A549 (cell line): ENCODE measurements at places on chromosomes 7 and 10.
A peak's percentile ranks its signal among the peaks of the same experiment; 100 is the strongest.

DNA sequence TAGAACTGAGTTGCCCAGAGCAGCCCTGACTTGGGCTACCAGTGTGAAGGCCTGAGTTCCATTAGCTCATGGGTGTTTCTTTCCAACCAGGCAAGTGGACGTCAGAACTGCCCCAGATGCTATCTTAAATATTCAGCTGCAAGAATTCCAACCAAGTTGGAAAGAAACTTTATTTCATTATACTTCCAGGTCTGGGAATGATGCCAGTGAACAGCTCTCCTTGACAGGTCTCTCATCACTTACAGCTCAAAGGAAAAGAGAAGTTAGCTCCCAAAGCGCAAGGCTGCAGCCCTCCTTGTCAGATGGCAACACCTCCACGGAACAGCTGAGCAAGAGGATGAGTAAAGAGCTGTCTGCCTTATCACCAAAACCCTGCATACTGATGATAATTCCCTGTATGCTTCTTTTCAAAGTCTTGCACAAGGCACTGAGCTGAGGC, 255.5 kb upstream of the AOAH start:
- DNase-seq = no peak

GRCh38 chr7:36287371-36288241, 102.1 kb upstream of the ANLN start:
- DNase-seq = no peak

DNA sequence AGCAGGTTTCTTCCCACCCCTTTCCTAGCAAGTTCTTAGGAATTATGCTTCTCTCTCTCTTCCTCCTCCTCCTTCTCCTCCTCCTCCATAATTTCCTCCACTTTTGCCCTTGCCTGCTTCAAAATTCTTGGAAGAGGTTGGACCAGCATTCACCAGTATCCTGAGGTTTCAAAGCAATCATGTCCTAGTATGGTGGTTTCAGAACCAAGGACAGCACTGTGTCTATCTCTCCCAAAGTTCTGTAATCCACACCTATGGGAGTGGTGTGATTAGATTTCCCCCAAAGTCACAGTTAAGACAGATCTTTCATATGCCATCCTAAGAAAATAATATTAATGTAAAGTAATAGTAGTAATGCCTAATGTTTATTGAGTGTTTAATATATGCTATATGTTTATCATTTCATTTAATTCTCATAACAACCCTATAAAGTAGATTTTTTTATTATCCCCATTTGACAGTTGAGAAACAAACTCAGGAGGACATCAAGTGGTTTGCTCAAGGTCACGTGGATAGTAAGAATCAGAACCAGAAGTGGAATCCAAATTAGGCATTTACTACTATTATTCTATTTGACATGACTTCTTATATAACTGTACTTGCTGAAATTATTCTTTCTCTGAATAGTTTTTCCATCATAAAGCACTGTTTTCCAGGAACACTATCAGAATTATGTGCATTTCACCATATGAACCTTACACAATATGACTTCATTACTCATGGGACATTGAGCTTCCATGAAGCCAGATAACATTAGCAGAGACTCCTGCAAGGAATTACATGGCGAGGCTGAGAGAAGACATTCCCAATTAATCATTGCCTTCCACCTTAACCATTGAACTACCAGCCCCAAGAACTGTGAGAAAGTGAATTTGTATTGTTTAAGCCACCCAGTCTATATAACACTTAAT, 91.4 kb downstream of the IPMK start:
- no peak for DNase-seq

DNA sequence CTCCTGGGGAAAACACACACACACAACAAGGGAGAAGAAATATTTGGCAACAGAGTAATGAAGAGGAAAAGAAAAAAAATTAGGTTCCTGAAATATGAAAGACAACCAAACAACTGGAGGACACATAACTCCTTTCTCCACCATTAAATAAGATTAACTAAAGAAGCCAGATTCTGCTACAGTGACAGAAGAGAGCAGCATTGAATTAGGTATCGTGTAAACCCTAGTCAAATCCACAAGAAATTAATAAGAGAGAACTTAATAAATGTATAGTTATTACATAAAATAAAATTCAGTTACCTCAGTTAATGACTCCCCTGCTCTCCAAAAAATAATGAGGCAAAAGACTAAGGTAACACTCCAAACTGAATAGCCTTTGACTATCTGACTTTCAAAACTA, 306.7 kb downstream of the CRPPA start:
- no peak for DNase-seq

DNA sequence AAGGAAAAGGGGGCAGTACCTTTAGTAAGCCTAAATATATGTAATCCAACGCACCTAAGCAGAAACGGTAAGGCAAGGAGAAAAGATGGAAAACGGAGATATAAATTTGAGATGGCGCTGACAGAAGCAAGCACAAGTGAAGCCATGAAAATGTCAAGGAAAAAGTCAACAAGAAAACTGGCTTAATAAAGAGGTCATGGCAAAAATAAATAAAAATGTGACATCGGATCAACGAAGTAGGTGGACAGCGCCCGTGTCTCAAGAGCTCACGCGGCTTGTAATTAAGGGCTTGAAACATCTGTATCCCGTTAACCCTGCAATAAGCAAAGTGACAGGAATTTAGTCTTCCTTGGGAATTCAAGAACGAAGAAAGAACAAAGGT, 611 bp downstream of the NDUFA5 start:
- no peak for DNase-seq

DNA sequence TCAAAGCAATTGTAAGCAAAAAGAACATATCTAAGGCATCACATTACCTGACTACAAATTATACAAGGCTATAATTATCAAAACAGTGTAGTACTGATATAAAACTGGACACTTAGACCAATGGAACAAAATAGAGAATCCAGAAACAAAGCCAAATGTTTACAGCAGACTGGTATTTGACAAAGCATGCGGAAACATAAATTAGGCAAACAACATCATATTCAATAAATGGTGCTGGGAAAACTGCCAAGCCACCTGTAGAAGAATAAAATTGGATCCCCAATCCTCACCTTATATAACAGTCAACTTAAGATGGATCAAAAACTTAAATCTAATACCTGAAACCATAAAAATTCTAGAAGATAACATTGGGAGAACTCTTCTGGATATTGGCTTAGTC, 240.8 kb upstream of the POM121L12 start:
- DNase-seq = no peak

- DNase-seq = no peak
Measured at GRCh38 chr7:138092486-138093028, 16.3 kb downstream of the AKR1D1 start.

GRCh38 chr10:24652381-24652957, 71.2 kb downstream of the ARHGAP21 start:
- no peak for DNase-seq

DNA sequence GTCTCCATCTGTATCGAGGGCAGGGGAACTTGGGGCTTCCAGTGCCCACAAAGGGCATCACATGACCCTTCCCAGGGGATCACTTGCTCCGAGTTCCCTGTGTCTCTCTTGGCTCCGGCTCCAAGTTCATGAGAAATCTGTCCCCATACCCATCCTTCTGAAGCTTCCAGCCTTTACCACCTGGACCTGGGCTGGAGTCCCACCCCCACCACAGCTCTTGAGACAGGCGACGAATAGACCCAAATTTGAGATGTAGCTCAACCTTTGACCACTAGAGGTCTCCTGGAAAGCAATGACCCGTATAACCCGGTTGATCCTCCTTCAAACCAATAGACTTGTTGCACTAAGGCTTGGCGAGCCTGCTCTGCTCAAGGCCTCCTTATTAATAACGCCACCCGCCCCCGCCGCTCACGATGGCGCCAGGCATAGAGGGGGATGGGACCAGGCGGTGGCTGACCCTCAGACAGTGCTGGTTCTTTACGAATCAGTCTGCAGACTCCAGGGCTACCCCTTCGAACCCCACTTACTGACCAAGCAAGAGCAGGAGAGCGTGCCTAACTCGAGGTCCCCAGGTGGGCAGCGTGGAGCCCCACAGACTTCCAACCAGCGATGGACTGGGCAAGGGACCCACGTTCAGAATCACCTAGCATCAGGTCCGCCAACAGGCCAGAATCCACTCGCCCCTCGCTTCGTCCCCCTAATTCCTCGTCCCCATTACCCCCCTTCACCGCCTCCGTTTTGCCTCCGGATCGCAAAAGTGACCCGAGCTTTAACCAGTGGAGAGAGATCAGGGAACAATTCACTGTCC, 4.4 kb upstream of the ARID5B start:
- peak; percentile 80 for DNase-seq

GRCh38 chr10:77774940-77775391, 137.4 kb upstream of the KCNMA1 start:
- DNase-seq = no peak

DNA sequence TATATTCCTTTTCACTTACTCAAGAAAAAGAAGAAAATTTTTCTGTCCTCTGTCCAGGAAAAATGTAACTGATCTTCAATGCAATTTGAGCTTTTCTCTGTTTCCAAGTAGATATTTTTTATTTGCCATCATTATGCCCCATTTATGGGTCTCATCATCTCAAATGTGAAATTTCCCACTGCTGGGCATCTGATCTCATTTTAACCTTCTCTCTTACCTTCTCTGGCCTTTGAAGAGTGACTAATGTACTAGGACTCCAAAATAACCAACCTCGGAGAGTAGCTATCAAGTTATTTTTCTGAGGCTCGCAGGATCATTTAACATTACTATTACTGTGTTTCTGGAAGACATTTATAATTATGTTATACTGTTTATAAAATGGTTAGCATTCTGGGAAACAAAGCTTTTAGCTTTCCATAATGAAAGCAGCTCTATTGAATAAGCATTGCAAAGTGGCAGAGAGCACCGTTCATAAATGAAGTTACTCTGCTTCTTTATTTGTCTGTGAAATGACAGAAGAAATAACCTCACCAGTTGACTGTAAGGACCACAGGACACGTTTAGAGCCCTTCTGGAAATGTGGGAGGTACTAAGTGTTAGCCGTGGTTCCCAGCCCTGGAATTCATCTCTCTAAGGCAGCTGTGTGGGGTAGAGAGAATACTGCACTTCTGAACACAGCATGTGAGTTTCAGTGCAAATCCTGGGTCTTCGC, 33.3 kb upstream of the NMT2 start:
- DNase-seq = peak; percentile 33

- DNase-seq = no peak
Measured at GRCh38 chr7:115775981-115776380, 254.6 kb downstream of the TFEC start.

DNA sequence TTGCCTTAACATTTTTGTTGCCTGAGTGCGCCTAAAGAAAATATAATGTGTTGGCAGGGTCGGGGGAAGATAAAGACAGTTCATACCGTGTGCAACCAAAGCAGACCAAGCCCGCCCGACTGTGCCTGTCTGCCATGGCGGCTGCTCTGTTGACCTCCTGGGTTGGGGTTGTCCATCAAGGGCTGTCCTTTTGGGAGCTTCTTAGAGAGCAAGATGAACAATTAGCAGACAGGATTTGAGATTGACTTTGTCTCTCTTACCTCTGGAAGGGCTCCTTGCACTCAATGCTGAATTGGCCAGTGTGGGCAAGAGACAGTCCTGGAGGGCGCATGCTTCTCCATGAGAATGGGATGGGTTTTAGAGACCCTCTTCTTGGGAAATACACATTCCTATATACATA, 319.6 kb downstream of the GLRX3 start:
- DNase-seq = no peak

DNA sequence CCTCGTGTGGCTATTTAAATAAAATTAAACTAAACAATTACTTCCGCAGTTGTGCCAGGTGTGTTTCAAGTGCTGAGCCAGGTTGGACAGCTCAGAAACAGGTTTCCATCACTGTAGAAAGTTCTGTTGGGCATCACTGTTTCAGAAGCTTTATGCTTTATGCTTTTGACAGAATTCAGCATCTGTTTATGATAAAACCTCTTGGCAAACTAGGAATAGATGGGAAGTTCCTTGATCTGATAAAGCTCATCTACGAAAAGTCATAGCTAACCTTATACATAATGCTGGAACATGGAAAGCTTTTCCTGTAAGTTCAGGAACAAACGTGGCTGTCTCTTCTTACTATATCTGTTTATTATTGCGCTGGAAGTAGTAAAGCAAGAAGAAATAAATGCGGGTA, 143.4 kb downstream of the DOCK1 start:
- no peak for DNase-seq

DNA sequence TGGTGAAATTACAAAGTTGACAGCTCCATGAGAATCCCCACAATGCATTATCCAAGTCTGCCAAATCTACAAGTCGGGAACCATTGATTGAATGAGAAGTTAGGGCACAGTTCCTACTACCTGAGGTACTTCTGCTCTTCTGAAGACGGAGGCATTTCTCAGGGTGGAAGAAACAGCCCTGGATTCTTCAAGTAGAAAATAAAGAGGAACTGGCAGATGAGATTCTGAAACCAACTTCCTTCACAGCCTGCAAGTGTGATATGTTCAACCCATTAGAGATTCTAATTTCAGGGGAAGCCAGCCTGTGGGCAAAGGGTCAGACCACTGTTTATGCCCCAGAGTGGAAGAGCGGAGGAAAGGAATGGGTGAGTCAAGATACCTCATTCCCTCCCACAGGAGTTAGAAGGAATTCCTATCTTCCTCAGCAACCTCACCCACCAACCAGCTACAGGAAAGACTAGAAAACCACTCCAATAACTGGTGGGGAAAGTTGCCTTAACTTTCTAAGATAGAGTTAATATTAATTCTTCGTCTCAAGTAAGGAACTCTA, 50.5 kb upstream of the BMPER start:
- DNase-seq = no peak

- DNase-seq = no peak
Measured at GRCh38 chr10:131822692-131823245, 78.0 kb upstream of the PPP2R2D start.

DNA sequence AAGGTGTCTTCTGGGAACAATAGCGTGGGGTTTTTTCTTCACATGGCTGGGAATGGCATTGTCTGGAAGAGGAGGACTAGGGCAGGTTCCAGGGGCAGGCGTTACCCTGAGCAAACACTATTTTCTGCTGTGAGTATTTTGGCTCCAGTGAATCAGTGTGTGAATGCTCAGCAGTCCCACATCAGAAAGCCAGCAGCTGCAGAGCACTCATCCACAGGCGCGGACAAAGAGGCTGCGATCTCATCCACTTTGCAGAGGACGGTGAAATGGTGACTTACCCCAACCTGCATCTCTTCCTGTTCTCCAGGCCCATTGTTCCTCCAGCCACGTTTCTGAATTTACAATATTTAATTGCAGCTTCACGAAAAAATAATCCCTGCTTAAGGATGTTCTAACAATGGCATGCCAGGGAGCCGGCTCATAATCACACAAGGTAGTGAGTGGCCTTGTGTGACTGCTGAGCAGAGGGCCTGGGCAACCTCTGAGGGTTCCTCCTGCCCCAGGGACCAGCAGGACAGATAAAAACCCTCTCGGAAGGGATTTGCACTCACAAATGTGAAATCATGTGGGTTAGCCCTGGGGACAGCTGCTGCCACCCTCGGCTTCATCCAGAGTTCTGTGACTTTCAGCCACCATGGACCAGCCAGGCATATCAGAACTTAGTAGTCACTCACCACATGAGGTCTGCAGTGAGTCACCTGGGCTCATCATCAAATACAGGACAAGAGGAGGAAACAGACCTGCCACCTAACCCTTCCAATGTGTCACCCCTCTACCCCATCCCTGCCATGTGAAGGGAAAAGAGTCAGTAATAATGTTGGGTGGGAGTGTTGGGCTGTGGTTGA, 65.0 kb upstream of the EN2 start:
- peak; percentile 59 for DNase-seq
